Stimulated activated CD8-positive, alpha-beta memory T cell treated with anti-CD3 and anti-CD28 coated beads, Interleukin-2, amount 100 ng/mL, for 1 hour (primary cell): ENCODE measurements at places on chromosomes 3 and 15.
A peak's percentile ranks its signal among the peaks of the same experiment; 100 is the strongest.

GRCh38 chr3:156395961-156396710 is 158.8 kb downstream of the SSR3 start:
- no peak for DNase-seq

GRCh38 chr3:20043396-20043795 is 3.1 kb downstream of the KAT2B start:
- peak; percentile 24 for DNase-seq

GRCh38 chr15:71826196-71826595 is 15.8 kb downstream of the NR2E3 start:
- no peak for DNase-seq

DNA sequence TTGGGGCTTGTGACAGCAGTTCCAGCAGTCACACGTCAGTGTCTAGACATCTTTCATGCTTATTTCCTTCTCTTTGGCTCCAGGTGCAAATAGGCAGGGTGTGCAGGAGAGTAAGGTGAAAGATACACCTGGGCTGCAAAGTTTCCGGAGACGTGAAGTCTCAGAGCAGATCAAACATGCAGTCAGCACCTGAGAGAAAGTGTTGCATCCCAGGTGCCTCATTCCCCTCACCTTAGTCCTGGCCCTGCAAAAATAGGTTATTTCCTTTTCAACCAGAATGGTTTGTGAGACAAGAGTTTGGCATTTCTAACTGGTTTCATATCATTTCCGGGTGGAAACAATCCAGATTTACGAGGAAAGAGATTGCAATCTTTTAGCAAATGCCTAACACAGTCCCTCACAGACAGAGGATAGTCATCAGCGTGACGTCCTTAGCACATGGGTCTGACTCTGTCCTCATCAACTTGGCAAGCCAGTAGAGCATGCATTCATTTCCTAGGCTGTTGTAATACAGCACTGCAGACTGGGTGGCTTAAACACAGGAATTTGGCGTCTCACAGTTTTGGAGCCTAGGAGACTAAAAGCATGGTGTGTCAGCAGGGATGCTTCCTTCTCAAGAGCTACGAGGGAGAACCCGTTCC is 58.2 kb upstream of the ARRDC4 start:
- DNase-seq, result no peak

DNA sequence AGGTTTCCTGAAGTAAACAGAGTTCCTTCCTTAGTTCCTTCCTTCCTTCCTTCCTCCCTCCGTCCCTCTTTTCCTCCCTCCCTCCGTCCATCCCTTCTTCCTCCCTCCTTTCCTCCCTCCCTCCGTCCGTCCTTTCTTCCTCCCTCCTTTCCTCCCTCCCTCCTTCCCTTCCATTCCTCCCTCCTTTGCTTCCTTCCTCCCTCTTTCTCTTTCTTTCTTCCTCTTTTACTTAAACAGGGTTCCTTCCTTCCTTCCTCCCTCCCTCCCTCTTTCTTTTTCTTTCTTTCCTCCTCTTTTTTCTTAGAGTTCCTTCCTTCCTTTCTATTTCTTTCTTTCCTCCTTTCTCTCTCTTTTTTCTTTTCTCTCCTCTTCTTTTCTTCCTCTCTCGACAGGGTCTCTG is 35.2 kb downstream of the ATR start:
- no peak for DNase-seq

DNA sequence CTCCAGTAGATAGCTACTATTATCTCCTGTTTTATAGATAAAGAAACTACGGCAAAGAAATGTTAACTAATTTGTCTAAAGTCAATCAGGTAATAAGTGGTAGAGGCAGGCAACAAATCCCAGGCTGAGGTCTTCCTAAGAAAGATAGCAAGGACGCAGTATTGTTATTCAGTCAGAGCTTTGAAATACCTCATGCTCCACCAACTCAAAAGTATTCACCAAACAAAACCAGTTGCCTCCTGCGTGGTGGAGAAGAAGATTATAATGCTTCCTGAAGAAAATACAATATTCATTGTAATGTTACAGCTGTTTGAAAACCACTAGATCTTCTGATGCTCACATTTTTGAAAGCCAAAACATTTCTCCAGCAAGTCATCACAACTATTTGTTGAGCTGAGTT is 138.2 kb upstream of the CNTN4 start:
- DNase-seq, result no peak

DNA sequence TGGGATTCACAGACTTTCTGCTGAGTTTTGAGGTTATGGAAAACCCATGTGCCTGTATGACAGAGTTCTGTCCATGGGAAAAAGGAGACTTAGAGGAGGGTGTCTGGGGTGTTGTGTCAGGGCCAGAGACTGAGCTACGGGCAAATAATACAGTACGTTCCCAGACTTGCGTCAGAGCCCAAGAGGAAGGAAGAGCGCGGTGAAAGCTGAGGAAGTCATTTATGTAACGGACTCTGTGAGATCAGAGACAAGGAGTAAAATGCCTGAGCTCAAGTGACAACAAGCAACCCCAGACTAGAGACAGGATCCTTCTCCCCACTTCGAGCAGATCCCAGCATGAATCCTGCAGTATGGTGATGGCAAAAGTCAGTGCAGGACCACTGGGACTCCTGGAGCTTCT is 368.6 kb upstream of the MCTP2 start:
- no peak for DNase-seq

DNA sequence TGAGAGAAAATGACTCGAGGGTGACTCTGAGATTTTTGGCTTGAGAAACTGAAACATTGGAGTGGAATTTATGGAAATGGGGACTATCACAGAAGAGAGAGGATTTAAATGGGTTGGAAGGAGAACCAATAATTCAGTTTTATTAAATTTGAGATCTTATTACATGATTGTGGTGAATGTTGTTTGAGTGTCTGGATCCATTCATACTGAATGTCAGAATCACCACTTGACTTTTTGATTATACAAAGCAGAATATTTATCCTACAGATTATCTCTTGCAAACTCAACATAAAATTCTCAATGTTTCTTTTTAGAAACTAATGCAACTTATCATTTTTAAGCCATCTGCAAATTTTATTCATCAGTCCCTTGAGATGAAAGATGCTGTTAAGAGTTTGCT is 332.8 kb downstream of the CNTN3 start:
- no peak for DNase-seq
